ENCODE measurements at places on chromosomes 5 and 9.

DNA sequence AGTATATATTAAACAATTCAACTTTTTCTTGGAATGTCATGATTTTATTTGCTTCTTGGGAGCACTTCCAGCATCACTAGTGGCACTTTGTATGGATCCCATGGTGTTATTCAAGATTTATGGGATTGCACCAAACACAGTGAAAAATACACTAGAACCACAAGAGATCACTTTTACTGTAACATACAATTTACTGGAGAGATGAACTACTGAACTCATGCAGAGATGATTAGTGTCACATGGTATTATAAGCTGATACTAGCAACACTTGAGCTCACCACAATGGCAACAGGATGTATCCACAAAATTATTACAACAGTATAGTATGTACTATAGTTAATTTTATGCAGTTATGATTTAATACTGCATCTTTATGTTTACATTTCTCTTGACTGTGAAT is 16.3 kb upstream of the SLC36A2 start:
- no peak for DNase-seq

GRCh38 chr9:99866398-99866797 is 40.1 kb upstream of the STX17 start:
- DNase-seq = no peak

DNA sequence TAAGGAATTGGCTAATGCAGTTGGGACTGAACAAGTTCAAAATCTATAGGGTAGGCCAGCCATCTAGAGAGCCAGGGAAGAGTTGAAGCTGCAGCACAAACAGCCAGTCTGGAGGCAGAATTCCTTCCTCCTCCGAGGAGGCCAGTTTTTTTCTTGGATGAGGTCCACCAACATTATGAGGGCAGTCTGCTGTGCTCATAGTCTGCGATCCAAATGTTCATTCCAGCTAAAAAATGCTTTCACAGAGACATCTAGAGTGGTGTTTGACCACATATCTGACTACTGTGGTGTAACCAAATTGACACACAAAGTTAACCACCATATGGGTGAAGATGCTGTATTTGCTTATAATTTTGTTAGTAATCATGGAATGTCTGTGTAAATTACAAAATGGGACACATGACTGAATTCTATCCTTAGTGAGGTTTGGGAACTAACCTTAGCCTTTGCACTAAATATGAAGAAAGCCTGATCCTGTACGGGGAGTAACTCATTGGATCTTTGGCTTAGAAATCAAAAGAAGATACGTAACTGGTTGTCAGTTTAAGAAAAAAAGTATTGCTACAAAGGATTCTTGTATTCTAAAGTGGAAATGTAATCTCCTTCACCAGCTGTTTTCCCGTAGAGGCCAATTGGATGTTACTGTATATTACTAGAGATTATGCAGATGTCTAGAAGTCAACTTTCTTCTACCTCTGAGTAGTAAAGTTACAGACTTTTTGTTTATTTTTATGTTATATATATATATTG is 70.6 kb downstream of the SPIN1 start:
- no peak for DNase-seq

DNA sequence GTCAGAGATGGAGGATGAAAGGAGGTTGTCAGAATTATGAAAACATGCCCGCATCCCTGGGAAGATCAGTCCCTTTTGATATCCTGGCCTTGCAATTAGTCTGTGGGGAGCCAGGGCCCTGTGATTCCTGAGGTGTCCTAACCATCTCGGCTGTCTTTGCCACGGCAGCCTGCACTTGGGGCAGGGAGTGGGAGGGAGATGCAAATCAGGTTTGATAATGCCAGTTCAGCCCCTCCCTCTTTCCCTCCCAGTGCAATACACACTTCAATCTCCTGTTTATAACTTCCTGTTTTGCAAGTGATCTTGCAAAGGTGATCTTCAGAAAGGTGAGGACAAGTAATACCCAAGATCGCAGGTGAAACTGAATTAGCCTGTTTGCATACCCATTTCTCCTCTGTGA is 114.0 kb upstream of the ALDH1B1 start:
- no peak for DNase-seq

GRCh38 chr5:157214861-157215513 is 34.3 kb downstream of the ITK start:
- DNase-seq = no peak

GRCh38 chr9:18437315-18438201 is 36.4 kb upstream of the ADAMTSL1 start:
- no peak for DNase-seq

DNA sequence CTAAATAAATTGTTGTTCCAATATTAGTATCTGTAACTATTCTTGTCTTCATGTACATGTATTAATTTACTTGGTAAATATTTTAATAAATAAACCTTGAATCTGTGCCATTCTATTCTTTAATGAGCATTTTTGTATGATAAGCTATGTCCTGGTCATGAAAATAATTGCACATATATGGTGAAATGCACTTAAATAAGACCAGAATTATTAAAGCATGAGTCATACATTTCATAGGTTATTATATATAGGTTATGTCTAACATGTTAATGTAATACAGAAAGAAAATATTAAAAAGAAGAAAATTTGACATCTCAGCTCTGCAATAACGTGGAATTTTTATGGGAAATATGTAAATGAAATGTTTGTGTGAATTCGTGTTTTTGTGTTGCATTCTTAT is 1168.1 kb downstream of the TAF11L14 start:
- no peak for DNase-seq

- no peak for DNase-seq
Observed at GRCh38 chr5:161007879-161008278, 155.9 kb upstream of the ATP10B start.

DNA sequence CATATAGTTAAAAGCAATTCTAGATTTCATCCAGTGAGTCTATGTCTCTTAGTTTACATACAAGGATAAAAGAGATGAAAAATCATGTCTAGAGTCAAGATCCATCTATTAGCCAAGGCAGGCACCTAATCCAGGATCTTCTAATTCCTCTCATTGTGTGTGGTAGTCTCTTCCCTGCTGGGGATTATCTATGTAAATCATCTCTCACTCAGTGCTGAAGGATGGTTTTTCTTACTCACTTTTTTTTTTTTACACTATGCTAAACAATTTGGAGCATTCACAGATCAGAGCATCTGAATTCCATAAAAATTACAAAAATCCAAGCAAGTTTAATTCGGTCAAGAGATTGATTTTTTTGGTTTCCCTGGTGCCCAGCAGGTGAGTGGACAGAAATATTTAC is 154.9 kb upstream of the GDNF start:
- DNase-seq = no peak

DNA sequence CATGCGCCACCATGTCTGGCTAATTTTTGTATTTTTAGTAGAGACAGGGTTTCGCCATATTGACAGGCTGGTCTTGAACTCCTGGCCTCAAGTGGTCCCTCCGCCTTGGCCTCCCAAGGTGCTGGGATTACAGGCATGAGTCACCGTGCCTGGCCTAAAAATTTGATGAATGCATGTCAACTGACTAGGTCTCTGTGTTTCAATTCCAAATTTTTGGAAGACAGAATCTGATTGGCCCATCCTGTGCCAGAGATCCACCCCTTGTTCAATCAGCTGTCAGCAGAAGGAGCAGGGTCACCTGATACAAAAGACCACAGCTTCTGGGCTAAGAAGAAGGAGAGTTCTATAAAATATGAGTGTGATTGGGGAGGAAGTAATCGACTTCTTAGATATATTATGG is 43.5 kb upstream of the COL15A1 start:
- no peak for DNase-seq

DNA sequence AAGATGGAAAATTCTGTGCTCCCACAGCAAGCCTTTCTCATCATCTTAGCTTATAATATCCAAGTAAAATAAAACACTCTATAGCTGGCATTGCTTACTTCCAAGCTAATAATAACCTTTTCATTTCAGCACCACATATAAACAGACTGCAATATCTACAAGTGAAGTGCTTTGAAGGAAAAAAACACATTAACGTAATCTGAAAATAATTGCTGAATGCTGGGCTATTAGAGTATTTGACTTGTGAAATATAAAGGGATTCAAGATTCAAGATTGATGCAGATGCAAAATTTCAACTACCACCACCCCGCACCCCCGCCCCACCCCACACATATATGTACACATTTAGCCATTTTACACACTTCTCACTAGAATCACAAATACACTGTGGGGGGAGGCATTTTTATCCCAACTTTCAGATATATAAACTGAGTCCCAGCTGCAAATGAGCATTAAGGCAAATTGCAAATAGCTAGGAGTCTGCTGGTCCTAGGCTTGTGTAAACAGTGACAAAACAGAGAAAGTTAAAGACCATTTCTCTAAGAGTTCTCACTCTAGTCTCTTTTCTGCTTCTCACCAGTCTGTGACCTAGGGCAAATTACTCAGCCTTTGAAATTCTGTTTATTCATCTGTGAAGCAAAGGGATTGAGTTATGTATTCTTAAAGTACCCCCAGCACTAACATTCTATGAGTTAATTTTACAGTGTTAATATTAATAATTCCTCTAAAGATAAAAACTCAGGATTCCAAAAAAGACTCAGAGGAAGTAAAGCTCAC is 489.4 kb downstream of the PRELID2 start:
- no peak for DNase-seq

- no peak for DNase-seq
Observed at GRCh38 chr5:4802044-4802443, 338.1 kb upstream of the ADAMTS16 start.

GRCh38 chr9:76528056-76528455 is 69.1 kb downstream of the GCNT1 start:
- no peak for DNase-seq

DNA sequence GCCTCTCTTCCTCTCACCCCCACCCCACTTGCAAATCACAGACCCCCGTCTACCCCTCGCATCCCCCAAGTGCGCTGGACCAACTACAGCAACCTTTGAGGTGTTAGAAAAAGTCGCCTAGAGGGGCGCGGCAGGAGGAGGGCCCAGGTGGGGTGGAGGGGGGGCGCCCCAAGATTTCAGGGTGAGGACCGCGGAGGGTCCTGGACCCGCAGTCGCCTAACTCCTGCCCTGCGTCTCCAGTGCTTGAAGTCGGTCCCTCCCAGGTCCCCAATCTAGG is 379 bp upstream of the EGFLAM start:
- DNase-seq = no peak
